ENCODE measurements at places on chromosomes 6 and 20.

GRCh38 chr6:93468291-93468690 lies 48.9 kb upstream of the EPHA7 start:
- no peak for DNase-seq

GRCh38 chr6:31621320-31621939 lies 915 bp downstream of the PRRC2A start:
- DNase-seq: no peak

GRCh38 chr6:36290668-36291620 lies 21.1 kb downstream of the PNPLA1 start:
- no peak for DNase-seq

GRCh38 chr6:40529040-40529439 lies 58.1 kb downstream of the LRFN2 start:
- no peak for DNase-seq

GRCh38 chr20:48826883-48827771 lies 672 bp downstream of the PREX1 start:
- peak; percentile 40 for DNase-seq

DNA sequence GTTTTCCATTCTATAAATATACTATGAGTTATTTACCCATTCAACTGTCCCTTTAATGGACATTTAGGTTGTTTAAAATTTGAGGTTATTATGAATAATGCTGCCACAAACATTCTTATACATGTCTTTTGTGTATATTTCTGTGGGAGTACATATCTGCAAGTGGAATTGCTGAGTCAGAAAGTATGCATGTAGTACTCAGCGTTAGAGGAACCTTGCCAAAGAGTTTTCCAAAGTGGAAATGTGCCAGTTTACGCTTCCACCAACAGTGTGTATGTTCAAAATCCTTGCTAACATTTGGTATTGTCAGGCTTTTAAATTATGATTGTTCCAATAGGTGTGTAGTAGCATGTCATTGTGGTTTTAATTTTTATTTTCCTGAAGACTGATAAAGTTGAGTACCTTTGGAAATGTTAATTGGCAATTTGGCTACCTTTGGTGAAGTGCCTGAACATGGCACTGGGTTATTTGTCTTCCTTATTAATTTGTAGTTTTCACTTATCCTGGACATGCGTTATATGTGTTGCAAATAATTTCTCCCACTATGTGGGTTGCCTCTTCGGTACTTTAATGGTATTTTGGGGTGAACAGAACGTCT lies 341.2 kb downstream of the CD83 start:
- DNase-seq: no peak

- no peak for DNase-seq
These were observed 81.4 kb upstream of the MYLIP start for GRCh38 chr6:16047435-16047990.
